KG1 (cell line): ENCODE measurements at places on chromosomes 12 and 14.

DNA sequence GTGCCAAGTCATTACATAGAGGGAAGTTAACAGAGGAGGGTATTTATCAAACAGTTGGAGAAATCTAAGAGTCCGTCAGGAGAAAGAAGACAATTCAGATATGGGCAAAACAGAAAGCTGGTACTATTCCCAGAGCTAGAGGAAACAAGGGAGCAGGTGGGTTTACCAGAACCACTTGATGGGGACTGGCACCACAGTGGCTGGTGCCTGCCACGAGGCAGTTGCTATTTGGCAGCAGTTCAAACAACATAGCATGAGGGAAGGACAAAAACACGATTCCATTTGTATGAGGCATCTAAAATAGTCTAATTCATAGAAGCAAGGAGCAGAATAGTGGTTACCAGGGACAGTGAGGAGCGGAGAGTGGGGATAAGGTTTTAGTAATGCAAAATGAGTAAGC is 24.6 kb upstream of the KLRD1 start:
- no peak for DNase-seq

DNA sequence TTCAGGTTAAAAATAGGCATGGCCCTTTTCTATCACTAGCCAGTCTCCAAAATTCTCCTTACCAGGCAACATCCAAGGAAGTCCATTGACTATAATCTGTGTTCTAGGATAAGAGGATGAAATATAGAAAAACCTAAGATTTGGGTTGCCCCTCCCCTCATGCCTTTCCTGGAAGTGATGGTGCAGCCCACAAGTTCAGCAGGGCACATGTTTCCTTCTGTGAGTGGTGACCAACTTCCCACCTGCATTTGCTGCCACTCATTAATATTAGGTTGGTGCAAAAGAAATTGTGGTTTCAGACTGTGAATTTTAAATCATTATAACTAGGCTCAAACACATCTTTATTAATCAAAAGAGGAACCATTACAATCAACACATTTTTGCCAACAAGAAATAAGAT is 250.5 kb upstream of the FKBP4 start:
- DNase-seq, result no peak

DNA sequence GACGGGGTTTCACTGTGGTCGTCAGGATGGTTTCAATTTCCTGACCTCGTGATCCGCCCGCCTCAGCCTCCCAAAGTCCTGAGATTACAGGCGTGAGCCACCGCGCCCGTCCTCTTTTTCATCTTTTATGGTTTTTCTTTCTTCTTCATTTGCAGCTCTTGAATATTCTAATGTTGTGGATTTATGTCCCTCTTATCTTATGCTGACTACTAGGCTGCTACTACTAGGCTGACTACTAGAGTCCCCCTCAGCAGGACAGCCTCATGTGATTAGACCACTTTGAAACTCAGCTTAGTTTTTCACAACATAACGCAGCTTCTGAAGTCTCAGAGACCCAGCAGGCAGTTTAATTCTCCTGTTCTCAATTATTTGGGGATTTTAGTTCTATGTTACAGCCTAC is 857 bp upstream of the CLEC4E start:
- no peak for DNase-seq

DNA sequence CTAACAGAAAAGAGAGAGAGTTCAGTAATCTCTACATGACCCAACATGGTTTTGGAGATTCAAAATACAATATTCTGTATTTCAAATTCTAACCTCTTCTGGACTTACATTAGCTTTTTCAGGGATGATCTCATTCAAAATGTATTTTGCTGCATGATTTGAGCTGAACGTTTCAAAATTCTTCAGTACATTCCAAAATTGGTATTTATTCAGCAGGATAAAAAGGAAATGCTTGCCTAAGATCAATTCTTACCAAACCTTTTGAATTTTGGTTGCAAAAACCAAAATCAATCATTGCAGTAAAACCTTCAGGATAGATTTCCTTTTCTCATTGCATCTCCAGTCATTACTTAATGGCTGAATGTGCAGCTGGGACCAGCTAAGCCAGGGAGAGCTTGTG is 1761.3 kb upstream of the SEL1L start:
- DNase-seq, result no peak

DNA sequence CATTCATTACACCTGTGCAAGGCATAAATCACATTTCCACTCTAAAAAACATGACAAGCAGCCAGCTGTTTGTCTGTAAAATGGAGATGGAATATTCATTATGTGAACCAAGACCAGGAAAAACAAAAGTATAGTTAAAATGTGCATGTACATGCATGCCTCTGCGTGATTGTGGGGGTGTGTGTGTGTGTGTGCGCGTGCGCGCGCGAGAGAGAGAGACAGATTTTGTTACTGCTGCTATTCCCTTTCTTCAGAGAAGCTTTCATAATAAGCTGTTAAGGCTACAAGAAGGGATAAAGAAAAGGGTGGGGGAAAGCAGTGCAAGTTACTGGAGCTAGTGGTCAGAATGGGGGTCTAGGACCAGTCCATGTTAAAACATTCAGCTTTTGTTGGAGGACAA is 430.3 kb downstream of the NAV3 start:
- DNase-seq, result no peak

GRCh38 chr14:74670726-74671411 is 42.0 kb downstream of the AREL1 start:
- no peak for DNase-seq

DNA sequence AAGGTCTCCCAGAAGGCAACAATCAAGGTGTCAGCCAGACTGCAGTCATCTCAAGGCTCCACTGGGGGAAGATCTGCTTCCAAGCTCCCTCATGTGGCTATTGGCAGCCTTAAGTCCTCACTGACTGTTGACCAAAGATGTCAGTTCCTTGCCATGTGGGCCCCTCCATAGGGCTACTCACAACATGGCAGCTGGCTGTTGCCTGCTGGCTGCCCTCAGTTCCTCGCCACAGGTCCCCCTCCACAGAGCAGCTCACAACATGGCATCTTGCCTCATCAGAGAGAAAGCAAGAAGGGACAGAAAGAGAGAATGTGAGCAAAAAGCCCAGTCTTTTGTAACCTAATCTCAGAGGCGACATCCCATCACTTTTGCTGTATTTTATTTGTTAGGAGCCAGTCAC is 34.4 kb upstream of the EGLN3 start:
- no peak for DNase-seq

DNA sequence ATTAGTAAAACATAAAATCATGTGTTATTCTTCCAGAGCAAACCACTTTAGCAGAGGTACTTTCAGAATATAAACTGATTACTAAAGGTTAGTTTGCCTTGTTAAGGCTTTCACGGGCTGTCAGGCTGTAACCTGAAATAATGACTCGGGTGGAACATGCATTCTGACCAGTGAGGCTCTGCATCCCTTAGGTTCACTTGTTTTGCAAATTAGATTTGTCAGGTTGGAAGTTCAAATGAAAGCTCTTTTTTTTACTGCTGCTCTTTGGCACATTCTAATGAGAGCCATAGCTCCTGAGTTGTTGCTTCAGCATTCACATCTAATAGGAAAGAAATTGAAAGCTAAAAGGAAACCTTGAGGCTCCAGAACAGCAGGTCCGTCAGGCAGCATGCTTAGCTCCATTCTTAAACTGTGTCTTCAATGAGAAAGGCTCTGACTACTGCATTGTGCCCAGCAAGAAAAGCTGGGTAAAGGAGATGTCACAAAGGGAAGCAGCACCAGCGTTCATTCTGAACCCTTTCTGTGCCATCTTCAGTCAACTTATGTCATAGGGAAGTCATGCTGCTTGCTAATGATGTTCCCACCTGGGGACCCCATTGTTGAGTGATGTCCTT is 445.5 kb upstream of the FBXO33 start:
- DNase-seq, result no peak

- no peak for DNase-seq
These were observed 59.3 kb upstream of the SLC2A13 start for GRCh38 chr12:40165179-40165578.

DNA sequence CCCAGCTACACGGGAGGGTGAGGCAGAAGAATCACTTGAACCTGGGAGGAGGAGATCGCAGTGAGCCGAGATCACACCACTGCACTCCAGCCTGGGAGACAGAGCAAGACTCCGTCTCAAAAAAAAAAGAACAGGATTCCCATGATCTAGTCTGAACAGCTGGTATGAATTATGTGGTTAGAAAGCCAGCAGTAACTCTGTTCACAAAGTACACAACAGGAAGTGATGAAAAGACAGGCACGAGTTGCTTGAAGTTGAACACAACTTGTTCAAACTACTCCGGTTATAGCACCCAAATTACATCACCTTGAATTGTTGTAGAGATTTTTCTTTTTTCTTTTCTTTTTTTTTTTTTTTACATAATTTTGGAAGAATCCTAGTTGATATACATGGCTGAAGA is 238.8 kb upstream of the RGS6 start:
- DNase-seq, result no peak

DNA sequence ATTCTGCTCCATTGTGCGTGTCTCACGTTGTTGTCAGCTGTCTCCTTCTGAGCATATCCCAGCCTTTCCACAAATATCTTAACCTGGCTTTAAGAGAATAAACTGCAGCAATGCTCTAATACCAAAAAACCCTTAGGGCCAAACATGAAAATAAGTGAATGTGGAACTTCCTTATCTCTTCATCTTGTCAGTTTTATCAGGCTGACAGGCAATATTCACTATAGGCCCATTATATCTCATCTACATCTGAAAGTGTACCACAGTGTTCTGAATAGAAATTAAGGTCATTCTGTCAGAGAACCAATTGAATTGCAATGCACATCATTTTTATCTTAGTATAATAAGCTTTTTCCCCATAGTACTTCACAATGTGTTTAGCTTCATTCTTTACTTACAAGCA is 933.1 kb upstream of the FBXO33 start:
- DNase-seq, result no peak

DNA sequence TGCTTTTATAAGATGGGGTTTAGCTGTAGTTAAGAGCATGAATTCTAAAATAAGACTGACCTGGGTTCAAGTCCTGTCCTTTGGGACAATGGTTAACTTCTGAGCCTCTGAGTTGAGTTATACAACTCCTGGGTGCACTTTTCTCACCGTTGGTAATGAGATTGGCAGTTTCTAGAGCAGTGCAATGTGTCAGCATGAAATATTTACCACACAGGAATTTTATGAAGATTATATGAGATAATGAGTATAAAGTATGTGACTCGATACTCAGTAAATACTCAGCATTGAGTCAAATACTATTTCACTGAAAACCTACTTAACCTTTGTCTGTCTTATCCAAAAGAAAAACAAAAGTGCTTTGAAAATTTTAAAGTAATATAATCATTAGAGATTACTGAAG is 214.2 kb downstream of the CPNE8 start:
- no peak for DNase-seq

GRCh38 chr12:113932381-113933196 is 33.5 kb downstream of the RBM19 start:
- no peak for DNase-seq

- no peak for DNase-seq
These were observed 12.5 kb upstream of the TNFAIP2 start for GRCh38 chr14:103110681-103111231.

GRCh38 chr14:50855558-50855957 is 16.3 kb upstream of the ABHD12B start:
- no peak for DNase-seq

DNA sequence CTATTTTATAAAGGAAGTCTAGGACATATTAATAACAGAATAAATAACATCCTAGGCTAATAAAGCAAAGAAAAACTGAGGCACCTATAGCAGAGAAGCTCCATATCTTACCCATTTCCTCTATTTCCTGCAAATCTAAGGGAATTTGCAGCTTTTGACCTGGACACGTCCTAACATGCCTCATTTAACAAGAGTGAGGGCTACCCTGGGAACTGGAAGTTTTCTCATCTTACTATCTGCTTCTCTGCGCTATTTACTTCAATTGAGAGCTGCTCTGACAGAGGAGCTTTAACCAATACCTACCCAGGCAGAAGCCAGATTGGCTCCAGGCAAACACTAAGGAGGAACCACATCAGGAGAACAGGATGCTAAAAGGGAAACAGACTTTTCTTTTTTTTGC is 5.7 kb downstream of the YBX3 start:
- DNase-seq, result no peak

GRCh38 chr12:90910958-90911357 is 44.0 kb downstream of the CCER1 start:
- no peak for DNase-seq

- DNase-seq, result no peak
These were observed 16.2 kb downstream of the PXN start for GRCh38 chr12:120249266-120249874.

- DNase-seq, result peak; percentile 57
These were observed 178.5 kb upstream of the OR4E1 start for GRCh38 chr14:21852061-21852664.

GRCh38 chr12:130083734-130084133 is 78.5 kb upstream of the FZD10 start:
- DNase-seq, result no peak

DNA sequence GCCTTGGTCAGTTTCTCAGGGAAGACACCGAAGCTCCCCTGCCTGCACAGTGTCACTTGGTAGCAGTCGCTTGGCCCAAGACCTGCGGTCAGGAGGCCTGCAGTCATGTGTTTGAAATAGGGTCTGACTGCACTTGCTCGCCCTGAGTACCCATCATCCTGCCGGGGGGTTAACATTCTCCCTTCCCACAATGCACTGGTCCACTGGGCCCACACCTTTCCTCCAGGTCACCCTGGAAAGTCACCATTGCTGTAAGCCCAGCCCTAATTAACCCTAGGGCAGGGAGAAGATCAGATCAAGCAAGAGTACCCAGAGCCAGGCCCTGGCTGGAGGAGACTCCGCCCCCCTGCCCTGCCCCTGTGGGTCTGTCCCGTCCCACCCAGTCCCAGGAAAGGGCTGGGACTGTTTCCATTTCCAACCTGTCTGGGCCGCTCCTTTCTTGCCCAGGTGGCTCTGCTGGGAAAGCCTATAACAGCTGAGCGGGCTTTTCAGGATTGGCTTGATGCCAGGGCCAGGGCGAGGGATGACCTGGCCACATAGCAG is 87.1 kb downstream of the ZFP36L1 start:
- DNase-seq, result no peak

- DNase-seq, result no peak
These were observed 16.0 kb upstream of the CMKLR1 start for GRCh38 chr12:108355069-108355468.

- DNase-seq, result no peak
These were observed 150.6 kb upstream of the AEBP2 start for GRCh38 chr12:19288603-19289244.

DNA sequence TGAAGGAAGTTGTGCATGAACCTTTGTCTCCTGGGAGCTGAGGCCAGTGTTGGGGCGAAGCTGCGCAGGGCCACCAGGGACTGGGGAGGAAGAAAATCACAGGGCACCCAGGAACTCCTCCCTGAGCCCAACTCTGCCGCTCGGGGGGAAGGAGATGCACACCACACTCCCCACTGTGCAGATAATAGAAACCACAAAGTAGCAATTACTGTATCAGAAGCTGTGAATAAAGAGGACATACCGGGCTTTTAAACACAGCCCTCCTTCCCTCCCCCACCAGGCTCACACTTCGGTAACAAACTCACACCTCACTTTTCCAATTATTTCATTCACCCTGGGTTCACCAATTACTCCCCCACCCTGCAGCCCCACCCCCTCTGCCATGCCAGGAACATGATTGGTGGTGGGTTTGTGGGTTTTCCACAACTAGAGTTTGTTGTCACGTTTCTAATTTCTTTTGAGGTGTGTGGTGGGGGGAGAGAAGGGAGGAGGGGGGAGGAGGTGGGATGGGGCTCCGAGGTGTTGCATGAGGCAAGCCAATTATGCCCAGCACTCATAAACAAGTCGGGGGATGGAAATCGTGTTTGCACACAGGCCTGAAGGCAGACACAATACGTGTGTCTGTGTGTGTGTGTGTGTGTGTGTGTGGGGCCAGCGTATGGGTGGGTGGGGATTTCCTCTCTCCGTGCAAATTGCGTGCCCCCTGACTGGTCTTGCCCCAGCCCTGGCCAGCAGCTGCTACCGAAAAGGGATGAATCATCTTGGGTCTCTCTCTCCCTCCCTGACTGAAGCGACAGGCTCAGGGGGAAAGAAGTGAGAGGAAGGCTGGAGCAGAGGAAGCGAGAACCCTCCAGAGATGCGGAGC is 103.3 kb downstream of the RBM19 start:
- no peak for DNase-seq
